Vagina (tissue), 2 donors: ENCODE measurements at places on chromosomes 5 and 9. TPM values are rescaled to one million over a fixed set of nuclear protein-coding genes. Genes with fewer than 3 reads are reported as not detected.

NOTCH1 gene
- total RNA-seq: 67.0 TPM

DNA sequence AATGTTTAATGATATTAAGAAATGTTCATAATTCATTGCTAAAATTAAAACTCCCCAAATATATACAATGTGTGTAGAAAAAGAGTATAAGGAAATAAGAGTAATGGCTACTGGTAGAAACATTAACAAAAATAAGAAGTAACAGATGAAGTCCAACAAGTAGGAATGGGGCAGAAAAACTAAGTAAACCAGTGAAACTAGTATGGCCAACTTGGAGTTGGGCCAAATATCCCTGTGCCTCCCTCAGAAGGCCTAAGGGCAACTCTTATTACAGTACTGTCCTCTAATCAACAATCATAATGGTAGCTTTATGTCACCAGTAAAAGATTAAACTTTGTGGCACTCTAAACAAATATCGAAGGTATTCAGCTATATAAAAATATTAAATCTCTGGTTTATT is 93.5 kb downstream of the SSBP2 start:
- no peak for DNase-seq
- H3K4me3 ChIP-seq: no peak overlapping the region
- no peaks in the 10 kb centered on the region for H3K27me3 ChIP-seq
- no peaks in the 10 kb centered on the region for H3K36me3 ChIP-seq
- H3K4me1 ChIP-seq: peaks cover 9% of the 10 kb centered on the region

TAS2R1 gene
- total RNA-seq: not detected

DNA sequence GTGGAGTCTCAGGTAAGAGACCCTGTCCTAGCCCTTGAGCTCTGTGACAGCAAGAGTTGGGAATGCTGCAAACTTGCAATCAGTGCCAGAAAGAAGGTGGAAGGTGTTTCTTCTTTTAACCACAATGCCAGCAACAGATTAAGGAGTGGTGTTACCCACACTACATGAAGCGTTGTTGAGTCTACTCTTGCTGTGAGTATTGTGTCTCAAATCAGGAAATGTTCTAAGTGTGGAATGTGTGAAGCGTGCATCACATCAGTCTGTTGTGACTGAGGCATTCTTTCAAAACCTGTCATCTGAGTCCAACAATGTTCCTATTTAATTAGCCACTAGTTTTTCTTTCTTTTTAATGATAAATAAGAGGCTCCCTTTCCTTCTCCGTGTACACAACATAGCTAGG is 2.9 kb upstream of the LURAP1L start:
- no peaks in the 10 kb centered on the region for H3K4me1 ChIP-seq
- no peak overlapping the region for H3K27ac ChIP-seq
- no peaks in the 10 kb centered on the region for H3K36me3 ChIP-seq
- no peak for DNase-seq

DNA sequence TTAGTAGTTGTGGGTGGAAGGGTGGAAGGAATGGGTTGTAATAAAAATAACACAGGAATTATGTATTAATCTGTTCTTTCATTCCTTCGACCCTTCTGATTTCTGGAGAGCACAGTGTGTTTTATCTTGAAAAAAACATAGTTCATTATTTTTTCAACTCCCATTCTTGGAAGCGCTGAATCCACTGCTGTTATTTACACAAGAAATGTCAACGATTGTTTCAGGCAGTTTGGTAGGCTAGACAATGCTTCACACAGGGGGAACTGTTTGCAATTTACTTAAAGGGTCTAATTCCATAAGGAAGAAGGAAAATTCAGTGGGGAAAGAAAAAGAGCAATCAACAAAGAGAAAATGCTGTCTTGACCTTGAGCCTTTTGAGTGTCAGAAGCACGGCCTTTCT is 142.9 kb downstream of the TLE1 start:
- no peak overlapping the region for H3K4me3 ChIP-seq
- no peak for DNase-seq
- no peaks in the 10 kb centered on the region for H3K4me1 ChIP-seq
- no peaks in the 10 kb centered on the region for H3K36me3 ChIP-seq

GRCh38 chr5:72472031-72472430 is 35.2 kb downstream of the ZNF366 start:
- no peaks in the 10 kb centered on the region for H3K36me3 ChIP-seq
- H3K4me1 ChIP-seq: peaks cover 17% of the 10 kb centered on the region
- peak; percentile 37 for DNase-seq

- DNase-seq: no peak
- no peaks in the 10 kb centered on the region for H3K36me3 ChIP-seq
These were observed 155.1 kb downstream of the ARSB start for GRCh38 chr5:78829811-78830527.

- no peak for DNase-seq
- no peaks in the 10 kb centered on the region for H3K36me3 ChIP-seq
- H3K4me3 ChIP-seq: peak overlapping the region; percentile 54
- H3K27me3 ChIP-seq: no peaks in the 10 kb centered on the region
- peak overlapping the region; percentile 79 for H3K27ac ChIP-seq
These were observed 7.2 kb upstream of the MEF2C start for GRCh38 chr5:88890070-88890781.

CTSL gene
- 68.0 TPM for total RNA-seq

- DNase-seq: peak; percentile 37
- H3K4me3 ChIP-seq: no peak overlapping the region
- H3K36me3 ChIP-seq: no peaks in the 10 kb centered on the region
- peaks cover 14% of the 10 kb centered on the region for H3K4me1 ChIP-seq
- no peak overlapping the region for H3K27ac ChIP-seq
- H3K27me3 ChIP-seq: no peaks in the 10 kb centered on the region
These were observed 89.9 kb downstream of the SYK start for GRCh38 chr9:90891308-90892040.

DNA sequence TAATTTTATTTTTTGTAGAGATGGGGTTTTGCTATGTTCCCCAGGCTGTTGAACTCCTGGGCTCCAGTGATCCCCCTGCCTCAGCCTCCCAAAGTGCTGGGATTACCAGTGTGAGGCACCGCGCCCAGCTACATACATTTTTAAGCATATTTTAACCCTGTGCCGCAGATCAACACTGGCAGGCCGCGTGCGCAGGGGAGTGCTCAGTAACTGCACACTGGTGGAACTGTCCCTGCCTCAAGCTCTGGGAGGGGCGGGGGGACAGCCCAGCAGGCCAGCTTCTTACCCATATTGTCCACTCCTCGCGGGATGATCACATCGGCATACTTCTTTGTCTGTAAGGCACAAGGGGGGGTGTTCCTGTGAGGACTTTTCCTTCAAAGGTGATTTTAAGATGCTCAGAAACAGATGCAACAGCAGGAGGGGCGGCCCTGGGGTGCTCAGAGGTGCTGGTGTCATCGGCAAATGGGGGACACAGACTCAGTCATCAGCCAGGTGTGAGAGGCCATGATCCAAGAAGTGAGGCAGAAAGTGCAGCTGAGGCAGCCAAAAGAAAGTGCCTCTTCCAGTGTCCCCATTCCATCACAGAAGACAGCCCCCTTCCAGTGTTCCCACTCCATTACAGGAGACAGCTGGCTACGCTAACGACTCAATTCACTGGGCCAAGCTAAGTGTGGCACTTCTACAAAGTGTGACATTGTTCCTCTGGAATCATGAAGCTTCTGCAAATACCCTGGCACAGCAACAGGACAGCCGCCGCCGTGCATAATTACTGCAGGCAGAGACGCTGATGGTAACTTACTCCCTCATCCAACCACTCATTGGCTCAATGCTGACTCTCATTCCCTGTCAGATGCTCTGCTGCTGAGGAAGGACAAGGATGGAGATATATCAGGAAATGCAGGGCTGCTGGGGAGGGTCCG is 5.2 kb downstream of the UCK1 start:
- no peaks in the 10 kb centered on the region for H3K27me3 ChIP-seq
- H3K4me3 ChIP-seq: no peak overlapping the region
- H3K36me3 ChIP-seq: peaks cover 70% of the 10 kb centered on the region
- no peak for DNase-seq
- no peak overlapping the region for H3K27ac ChIP-seq
